ENCODE measurements at places on chromosomes 2 and 18.

GRCh38 chr2:204713211-204713610 lies 167.9 kb downstream of the PARD3B start:
- DNase-seq, result no peak

- DNase-seq, result peak; percentile 1
These were observed 284.5 kb downstream of the MTX2 start for GRCh38 chr2:176553685-176554100.

- no peak for DNase-seq
These were observed 36.5 kb upstream of the ARMC9 start for GRCh38 chr2:231161877-231162329.

- DNase-seq, result no peak
These were observed 161.5 kb downstream of the NAPG start for GRCh38 chr18:10687161-10687925.

- no peak for DNase-seq
These were observed 790.4 kb downstream of the TSN start for GRCh38 chr2:122545821-122546220.

DNA sequence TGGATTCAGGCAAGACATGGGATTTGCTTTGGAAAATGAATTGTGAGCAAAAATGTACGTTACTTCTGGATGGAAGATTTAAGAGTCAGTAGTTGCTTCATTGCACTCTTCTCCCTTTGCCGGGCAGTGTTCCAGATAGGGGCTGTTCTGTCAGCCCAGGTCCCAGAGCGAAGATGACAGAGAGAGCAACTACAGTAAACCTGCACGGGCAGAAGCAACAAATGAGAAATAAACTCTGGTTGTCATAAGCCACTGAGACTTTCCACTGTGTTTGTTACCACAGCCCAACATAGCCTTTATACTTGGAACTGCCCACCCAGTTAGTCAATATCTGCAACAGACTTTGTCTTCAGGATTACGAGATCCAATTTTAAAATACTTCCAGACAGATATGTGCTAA lies 83.3 kb downstream of the CACNB4 start:
- DNase-seq, result no peak

GRCh38 chr2:216426938-216427337 lies 14.7 kb downstream of the SMARCAL1 start:
- DNase-seq, result no peak
